Osteoblast (primary cell): ENCODE measurements at places on chromosomes 6 and 20. TPM values are rescaled to one million over a fixed set of nuclear protein-coding genes. Genes with fewer than 3 reads are reported as not detected.

LRFN2 gene
- total RNA-seq: not detected in 2 replicates

DEFB124 gene
- not detected in 2 replicates for total RNA-seq

LINC00237 gene
- total RNA-seq: not detected in 2 replicates

ADGRF1 gene
- not detected in 2 replicates for total RNA-seq

JPH2 gene
- 1.2 and 2.2 TPM in 2 replicates for total RNA-seq

MTFR2 gene
- total RNA-seq: 0.72 and 1.5 TPM in 2 replicates

GRCh38 chr6:111382476-111383294 lies 100.3 kb downstream of the REV3L start:
- no peak overlapping the region for H3K4me3 ChIP-seq
- no peak overlapping the region for H3K27ac ChIP-seq
- H3K4me1 ChIP-seq: peaks cover 5% of the 10 kb centered on the region
- DNase-seq: no peak
- H3K27me3 ChIP-seq: no peaks in the 10 kb centered on the region
- H3K36me3 ChIP-seq: peaks cover 10% of the 10 kb centered on the region

- no peak overlapping the region for H3K27ac ChIP-seq
- H3K4me3 ChIP-seq: no peak overlapping the region
- no peak for DNase-seq
- no peaks in the 10 kb centered on the region for H3K36me3 ChIP-seq
- H3K27me3 ChIP-seq: no peaks in the 10 kb centered on the region
Measured at GRCh38 chr6:87736809-87737540, 34.9 kb upstream of the AKIRIN2 start.

- peak overlapping the region; percentile 81 for H3K27ac ChIP-seq
- H3K27me3 ChIP-seq: no peaks in the 10 kb centered on the region
- DNase-seq: no peak
- H3K4me1 ChIP-seq: peaks cover 12% of the 10 kb centered on the region
Measured at GRCh38 chr6:105995391-105995865, 90.7 kb upstream of the PRDM1 start.

DNA sequence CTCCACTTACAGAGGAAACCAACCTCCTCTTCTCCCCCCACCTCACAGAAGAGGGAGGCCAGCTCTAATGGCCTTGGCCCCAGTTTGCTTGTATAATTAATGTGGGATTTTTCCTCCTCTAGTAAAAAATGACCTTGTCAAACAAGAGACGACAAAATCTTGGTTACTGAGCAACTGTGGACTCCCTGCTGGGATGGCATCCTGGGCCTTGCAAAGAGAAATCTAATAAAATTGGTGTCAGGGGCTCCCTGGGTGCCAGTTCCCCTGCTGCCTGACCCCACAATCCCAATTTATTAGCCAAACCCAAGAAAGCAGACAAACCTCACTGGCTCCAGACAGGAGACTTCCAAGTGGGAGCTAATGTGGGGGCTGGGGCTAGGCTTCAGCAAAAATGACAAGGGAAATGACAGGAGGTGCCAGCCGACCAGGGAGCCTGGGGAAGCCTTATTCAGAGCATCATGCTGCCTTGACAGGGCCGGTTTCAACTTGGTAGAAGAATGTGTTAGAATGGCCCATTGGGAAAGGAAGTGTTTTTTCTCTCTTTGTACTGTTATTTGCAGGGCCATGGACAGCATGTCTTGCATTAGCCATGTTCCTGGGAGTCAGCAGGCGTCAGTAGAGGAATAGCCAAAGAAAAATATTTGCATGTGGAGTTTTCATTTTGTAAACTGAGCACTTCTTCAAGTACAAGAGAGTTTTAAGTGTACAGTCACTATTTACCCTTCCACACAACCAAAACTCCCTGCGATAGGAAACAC lies 816.9 kb downstream of the DHX35 start:
- H3K27me3 ChIP-seq: peaks cover 3% of the 10 kb centered on the region
- no peak for DNase-seq
- H3K36me3 ChIP-seq: no peaks in the 10 kb centered on the region
- H3K27ac ChIP-seq: no peak overlapping the region
- peaks cover 7% of the 10 kb centered on the region for H3K4me1 ChIP-seq

DNA sequence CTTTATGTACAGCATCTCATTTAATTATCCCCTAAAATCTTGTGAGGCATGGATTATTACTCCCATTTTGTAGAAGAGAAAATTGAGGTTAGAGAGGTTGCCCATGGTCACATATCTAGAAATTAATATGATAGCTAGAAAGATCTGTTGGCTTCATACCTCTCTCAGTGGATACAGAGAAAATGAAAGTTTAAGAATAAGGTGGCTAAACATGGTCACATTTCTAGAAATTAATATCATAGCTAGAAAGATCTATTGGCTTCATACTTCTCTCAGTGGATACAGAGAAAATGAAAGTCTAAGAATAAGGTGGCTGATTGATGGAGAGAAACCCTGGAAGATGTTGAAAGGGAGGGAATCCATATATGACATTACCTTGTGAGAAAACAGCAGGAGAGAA lies 260.7 kb upstream of the MAN1A1 start:
- no peak overlapping the region for H3K4me3 ChIP-seq
- H3K4me1 ChIP-seq: peaks cover 18% of the 10 kb centered on the region
- H3K27ac ChIP-seq: no peak overlapping the region
- DNase-seq: no peak

DNA sequence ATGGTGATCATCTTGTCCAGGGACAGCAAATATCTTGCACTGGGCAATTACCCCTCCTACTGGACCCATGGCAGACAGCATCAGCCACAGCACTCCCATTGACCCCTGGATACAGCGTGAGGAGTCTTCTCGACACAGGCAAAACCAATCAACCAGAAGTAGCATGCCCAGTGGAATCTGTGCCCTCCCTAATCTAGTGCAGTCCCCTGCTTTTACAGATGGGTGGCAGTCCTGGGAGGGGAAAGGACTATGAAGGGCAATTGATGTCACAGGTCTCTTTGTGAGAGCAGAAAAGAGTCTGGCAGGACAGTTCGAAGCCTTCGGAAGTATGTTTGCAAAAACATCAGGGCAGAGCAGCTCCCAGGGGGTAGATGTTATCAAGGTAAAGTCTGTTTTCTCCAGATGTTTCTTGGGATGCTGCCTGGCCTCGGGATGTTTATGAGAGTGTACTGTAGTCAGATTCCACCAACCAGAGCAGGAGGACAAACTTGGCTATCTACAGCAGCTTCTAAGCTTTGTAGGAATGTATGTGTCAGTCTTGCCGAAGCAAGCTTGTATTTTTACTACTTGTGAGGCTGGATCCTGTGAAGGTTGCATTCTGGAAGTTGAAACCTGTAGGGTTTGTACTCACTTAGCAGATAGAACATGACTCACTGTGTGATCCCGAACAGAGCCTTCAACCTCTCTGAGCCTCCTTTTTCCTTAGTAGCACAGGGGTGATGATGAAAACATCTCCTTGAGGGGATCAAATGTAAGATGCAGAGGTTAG lies 63.0 kb upstream of the MYL9 start:
- DNase-seq: peak; percentile 46
- no peak overlapping the region for H3K4me3 ChIP-seq
- peaks cover 66% of the 10 kb centered on the region for H3K4me1 ChIP-seq
- H3K36me3 ChIP-seq: peaks cover 18% of the 10 kb centered on the region
- no peaks in the 10 kb centered on the region for H3K27me3 ChIP-seq
- H3K27ac ChIP-seq: peak overlapping the region; percentile 49

GRCh38 chr20:22762576-22763256 lies 178.3 kb upstream of the FOXA2 start:
- H3K27ac ChIP-seq: no peak overlapping the region
- no peak for DNase-seq
- no peaks in the 10 kb centered on the region for H3K4me1 ChIP-seq
- no peaks in the 10 kb centered on the region for H3K27me3 ChIP-seq

DNA sequence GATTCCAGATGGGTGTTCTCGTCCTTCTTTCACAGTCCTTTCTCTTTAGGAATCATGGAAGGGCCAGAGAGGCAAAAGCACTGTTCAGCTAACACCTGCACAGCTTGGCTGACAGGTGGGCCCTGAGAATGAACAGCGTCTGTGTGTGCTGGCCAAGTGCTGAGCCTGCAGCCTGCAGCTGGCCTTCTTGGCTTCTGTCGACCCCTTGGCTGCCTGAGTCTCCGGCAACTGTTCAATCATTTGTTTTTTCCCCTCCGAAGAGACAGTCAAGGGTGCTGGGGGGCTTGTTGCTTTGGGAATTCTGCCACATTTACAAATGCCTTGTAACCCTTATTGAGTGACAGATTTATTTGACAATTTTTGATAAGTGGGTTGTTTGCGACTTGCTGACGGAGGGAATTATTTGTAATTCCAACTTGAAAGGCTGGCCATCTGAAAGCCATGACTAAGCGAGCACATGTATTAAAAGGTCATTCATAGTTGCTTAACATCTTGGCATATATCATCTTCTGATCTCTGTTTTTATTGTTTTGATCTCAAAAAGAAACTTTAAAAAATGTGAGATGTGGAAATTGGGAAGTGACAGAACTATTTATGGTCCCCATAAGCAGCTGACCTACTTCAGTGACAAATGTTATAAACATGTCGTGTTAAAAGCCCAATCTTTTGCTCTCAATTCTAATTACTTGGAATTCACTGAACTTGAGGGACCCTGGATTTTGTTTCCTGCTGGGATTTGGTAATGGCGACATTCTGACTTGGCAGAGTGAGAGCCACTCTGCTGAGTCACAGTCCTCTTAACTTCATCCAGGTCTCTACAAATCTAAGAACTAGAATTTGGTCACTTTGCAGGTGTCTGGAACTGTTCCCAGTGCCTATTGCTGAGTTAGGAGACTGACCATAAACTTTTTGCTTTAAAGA lies 41.9 kb upstream of the FERMT1 start:
- H3K36me3 ChIP-seq: no peaks in the 10 kb centered on the region
- H3K4me1 ChIP-seq: no peaks in the 10 kb centered on the region
- H3K4me3 ChIP-seq: no peak overlapping the region
- H3K27me3 ChIP-seq: peaks cover 4% of the 10 kb centered on the region

- H3K4me1 ChIP-seq: no peaks in the 10 kb centered on the region
- no peak overlapping the region for H3K27ac ChIP-seq
- DNase-seq: no peak
- no peaks in the 10 kb centered on the region for H3K27me3 ChIP-seq
Measured at GRCh38 chr20:58446960-58447265, 57.9 kb downstream of the VAPB start.

DNA sequence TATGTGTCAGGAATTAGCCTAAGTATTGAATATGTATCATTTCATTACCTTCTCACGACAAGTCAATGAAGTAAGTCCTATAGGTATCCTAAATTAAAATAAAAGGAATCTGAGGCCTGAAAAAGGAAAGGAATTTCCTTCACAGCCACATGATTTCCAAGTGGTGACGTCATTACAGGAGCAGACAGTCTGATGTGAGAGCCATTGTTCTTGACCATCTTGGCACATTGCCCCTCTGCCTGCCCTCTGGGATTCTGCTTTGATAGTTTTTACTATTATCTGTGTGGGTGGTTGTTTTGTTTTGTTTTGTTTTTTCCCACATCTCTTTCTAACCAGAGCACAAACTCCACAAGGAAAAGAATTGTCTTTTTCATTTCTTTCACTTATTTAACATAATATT lies 219.8 kb upstream of the UFL1 start:
- H3K4me1 ChIP-seq: no peaks in the 10 kb centered on the region
- no peak for DNase-seq
- no peaks in the 10 kb centered on the region for H3K27me3 ChIP-seq
- H3K36me3 ChIP-seq: no peaks in the 10 kb centered on the region
- H3K27ac ChIP-seq: no peak overlapping the region

DNA sequence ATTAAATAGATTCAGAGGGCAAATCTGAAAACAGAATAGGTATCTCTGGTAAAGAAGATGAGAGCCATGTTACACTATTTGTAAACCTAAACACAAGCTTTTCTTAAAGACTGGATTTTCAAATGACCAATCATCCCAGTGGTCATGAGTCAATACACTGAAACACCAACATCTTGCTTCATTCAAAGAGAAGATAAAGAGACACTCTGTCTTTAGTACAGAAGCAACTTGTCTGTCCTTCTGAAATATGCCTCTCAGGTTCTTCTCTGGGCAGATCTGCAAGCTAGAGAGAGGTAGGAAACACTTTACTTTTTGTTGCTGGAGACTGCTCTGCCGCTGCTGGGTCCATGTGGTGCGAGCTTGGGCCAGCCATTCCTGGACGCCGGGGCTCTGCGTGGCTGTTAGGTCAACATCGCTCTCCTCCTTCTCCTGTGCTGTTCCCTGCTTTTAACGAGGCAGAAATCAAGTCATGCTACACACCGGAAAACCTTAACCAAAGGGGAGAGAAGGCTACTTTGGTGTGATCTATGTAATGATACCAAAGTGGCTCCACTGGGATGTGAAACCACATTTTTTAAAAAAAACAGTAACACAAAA lies 368.2 kb downstream of the SYNE1 start:
- H3K4me1 ChIP-seq: peaks cover 58% of the 10 kb centered on the region
- H3K27me3 ChIP-seq: no peaks in the 10 kb centered on the region
- H3K36me3 ChIP-seq: peaks cover 8% of the 10 kb centered on the region
- peak overlapping the region; percentile 12 for H3K27ac ChIP-seq
